ENCODE measurements at places on chromosomes 2 and 18. TPM values are rescaled to one million over a fixed set of nuclear protein-coding genes. Genes with fewer than 3 reads are reported as not detected.

DNA sequence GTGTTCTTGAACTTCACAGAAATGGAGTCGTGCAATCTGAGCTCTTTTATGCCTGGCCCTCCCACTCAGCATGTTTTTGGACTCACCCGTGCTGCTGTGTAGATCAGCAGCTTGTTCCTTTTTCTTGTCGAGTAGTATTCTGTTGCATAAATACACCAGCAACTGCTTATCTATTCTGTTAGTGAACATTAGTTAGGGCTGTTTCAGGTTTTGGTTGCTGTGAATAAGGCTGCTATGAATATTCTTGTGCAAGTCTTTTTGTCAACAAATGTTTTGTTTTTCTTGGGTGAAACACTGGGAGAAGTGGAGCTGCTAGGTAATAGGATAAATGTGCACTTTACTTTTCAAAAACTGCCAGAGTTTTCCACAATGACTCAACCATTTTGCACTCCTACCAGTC, 15.3 kb upstream of the CIDEA start:
- peak; percentile 44 for DNase-seq

GRCh38 chr2:240602266-240603050, 15.9 kb downstream of the CAPN10 start:
- DNase-seq: no peak

DNA sequence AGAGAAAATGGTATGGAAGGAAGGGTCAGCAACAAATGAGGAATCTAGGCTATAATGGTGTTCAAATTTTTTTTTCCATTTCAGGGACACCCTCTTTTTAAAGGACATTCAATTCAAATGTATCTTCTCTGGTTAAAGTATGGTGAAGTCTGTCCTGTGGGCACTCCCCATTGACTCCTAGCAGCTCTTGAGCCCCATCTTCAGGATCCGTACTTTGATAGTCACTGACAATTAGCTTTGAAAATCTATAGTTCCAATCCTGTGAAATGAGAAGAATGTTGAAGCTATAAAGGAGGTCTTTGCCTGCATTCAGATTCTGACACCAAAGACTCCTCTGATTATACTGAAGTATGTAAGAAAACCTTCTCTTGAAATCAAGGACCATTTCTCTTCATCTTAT, 43.3 kb downstream of the KCNH7 start:
- no peak for DNase-seq

DNA sequence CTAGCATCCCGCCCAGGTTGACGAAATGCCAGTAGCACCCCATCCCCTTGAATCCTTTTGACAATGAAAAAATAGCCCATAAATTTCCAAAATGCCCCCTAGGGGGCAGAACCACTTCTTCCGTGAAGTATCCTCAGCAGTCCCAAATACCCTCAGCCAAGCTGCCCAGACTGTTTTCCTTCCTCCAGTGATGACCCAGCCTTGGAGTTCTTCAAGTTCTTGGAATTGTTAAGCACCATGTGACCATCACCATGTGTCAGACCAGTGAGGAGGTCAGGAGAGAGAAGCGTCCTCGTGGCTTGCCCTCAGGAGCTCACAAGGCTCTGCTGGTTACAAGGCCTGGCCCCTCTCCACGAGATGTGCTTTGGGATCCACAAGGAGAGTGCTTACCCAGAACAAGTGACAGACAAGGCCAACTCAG, 1.4 kb upstream of the SLC23A3 start:
- DNase-seq: peak; percentile 83

GRCh38 chr2:196967116-196967515, 40.6 kb upstream of the PGAP1 start:
- DNase-seq: no peak

DNA sequence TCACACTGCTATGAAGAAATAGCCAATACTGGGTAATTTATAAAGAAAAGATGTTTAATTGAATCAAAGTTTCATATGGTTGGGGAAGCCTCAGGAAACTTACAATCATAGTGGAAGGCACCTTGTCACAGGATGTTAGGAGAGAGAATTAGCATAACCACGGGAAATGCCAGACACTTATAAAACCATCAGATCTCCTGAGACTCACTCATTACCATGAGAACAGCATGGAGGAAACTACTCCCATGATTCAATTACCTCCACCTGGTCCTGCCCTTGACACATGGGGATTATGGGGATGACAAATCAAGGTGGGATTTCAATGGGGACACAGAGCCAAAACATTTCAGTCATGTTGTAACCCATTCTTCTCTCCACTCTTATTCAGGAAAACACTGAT, 472.9 kb upstream of the FSIP2 start:
- no peak for DNase-seq

DNA sequence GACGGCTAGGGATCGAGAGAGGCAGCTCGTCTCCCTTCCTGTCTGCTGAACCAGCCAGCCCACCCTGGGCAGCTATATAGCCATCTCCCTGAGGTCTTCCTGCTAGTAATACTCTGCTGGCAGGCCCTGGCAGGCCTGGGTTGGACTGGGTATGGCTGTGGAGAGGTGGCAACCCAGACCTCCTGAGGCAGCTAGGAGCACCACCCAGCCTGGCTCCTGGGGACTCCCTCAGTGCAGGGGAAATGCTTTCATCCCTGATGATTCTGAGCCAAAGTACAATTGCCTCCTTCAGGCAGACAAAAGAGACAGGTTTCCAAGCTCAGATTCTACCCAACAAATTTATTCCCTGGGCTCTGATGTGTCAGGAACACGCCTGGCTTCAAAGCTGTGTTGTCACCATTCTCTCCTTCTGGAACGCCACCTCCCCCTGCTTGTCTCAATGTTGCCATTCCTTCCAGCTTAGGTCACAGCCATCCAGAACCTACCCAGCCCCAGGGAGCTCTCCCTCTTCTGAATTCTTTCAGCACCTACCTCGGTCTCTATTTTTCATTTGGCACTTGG, 4.7 kb upstream of the DNAJB2 start:
- peak; percentile 76 for DNase-seq

GRCh38 chr18:50734886-50735285, 84.9 kb downstream of the MRO start:
- no peak for DNase-seq

DNA sequence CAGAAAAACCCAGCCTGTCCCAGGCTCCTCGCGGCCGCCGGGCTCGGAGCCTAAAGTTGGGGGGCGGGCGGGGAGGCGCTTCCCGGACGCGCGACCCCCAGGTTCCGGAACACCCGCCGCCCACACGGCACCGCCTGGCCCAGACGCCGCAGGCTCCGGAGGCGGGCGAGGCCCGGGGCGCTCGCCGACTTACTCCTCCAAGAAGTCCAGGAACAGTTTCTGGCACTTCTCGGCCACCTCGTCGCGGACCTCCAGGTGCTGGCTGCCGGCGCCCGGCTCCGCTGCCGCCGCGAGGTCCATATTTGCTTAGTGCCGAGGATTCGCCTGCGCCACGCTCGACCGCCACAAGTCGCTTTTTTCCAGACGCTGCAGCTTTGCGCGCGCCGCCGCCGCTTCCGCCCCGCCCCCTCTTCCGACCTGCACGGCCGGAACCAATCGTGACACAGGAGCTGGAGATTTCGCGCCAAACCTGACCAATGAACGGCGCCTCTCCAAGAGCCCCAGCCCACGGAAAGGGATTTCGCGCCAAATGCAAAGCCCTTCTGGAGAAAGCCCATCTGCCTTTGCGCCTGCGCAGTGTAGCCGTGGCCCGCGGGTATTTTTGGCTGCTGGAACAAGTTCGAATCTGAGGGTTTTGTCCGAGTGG, at the start of gene MCM6:
MCM6 (minus strand) TSS at position 378 of the 646 bp plus-strand sequence; CDS start at position 300, 78 bp downstream.
- peak; percentile 98 for DNase-seq

- DNase-seq: no peak
Measured at GRCh38 chr2:200422071-200422470, 87.8 kb downstream of the KCTD18 start.

DNA sequence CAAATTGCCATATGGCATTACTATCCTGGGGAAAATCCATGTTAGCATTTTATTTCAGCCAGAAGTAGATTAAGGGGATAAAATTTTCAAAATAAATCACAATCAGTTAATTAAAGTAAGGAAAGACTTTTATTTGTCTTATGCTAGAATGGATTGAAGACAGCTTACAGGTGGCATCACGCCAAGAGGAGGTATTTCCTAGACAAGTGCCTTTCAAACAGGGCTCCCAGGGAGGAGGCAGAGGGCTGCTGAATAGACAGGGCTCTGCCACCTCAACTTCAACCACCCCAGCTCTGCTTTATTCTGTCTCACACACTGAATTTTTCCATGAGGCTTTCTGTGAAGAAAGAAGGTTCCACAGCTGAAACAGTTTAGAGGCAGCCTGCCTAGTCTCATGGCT, 12.2 kb downstream of the CCDC68 start:
- DNase-seq: no peak

KCNIP3 gene
- 4.0 TPM for total RNA-seq

VWA3B gene
- total RNA-seq: not detected
